ENCODE measurements at places on chromosomes 4 and X. TPM values are rescaled to one million over a fixed set of nuclear protein-coding genes. Genes with fewer than 3 reads are reported as not detected.

The SOWAHD gene
- 1.3 TPM for total RNA-seq

GRCh38 chrX:136147315-136147901, at the start of gene FHL1:
FHL1 (plus strand) TSS chrX:136147533.
- DNase-seq = peak; percentile 62

- DNase-seq = no peak
These were observed 39.7 kb downstream of the IRS4 start for GRCh38 chrX:108696690-108697089.

DNA sequence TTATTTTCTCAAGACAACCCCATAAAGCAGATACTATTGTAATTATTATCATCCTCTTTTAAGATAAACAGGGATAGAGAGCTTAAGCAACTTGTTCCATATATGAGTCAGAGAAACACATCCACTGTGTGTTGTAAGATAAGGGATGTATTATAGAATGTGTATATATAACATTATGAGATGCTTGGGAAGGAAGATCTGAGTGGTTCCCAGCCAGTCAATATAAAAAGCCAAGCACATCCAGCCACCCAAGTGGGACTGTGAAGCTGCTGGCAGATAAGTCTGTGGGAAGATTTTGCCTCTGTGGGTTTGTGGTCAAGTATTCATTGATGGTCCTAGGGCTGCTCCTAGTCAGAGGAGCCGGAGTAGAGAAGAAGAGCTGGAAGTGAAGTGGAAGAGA, 16.5 kb upstream of the BMPR1B start:
- no peak for DNase-seq

DNA sequence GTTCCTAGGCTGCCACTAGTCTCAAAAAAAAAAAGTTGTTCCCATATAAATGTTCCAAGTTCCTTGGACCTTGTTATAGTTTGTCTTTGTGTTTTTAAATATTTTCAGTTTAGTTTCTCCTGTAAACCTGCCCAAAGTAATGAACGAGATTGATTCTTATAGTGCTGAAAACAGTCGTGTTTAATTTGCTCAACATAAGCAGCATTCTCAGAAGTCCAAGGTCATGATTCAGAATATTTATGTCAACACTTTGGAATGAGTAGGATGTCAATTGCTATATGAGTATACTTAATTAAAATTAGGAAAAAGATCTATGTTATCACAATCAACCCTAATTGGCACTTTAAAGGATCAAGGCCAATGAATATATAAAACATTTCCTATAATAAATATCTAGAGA, 510.9 kb downstream of the PPP4R3C start:
- DNase-seq = peak; percentile 0

GRCh38 chr4:65007841-65008439, 598.7 kb upstream of the TECRL start:
- no peak for DNase-seq

- DNase-seq = no peak
These were observed 617 bp upstream of the MRFAP1L1 start for GRCh38 chr4:6710282-6710681.

The KLB gene
- not detected for total RNA-seq

DNA sequence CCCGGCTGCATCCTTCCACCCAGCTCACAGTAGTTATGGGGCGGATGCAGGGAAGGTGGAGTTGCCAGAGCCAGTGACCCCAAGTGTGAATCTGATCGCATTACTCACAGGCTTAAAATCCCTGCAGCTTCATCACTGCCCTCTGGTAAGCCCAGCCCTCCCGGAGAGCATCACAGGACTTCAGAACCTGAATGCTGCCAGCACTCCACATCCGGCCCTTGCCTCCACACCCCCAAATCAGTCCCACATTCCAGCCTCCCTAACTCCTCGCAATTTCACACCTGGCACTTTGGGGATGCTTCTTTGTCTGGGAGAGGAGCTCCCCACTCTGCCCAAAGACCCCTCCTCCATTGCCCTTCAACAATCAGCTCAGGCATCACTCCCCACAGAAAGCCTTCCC, 15.6 kb downstream of the RASL11B start:
- no peak for DNase-seq

- no peak for DNase-seq
These were observed 57.9 kb downstream of the DKK2 start for GRCh38 chr4:106978046-106978774.

DNA sequence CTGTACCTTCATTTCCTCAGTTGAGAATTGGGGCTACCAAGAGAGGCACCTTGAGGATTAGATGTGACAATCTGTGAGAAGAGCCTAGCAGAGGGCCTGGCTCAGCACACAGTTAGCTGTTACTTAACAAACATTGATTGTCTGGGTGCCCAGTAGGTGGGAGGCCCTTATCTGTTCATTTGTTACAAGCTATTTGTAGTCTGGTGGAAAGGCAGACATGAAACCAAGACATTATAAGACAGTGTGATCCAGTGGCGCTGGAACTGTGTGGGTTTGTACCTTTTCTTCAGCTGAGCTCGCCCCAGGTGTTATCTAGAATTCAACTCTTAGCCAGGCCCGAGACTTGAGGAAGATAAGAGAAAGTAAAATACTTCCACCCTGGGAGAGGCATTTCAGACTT, 16.9 kb downstream of the AKAP4 start:
- DNase-seq = no peak

- DNase-seq = no peak
These were observed 158.0 kb downstream of the REPS2 start for GRCh38 chrX:17104433-17104832.

- DNase-seq = no peak
These were observed 26.4 kb downstream of the NELFA start for GRCh38 chr4:1982124-1983052.

DNA sequence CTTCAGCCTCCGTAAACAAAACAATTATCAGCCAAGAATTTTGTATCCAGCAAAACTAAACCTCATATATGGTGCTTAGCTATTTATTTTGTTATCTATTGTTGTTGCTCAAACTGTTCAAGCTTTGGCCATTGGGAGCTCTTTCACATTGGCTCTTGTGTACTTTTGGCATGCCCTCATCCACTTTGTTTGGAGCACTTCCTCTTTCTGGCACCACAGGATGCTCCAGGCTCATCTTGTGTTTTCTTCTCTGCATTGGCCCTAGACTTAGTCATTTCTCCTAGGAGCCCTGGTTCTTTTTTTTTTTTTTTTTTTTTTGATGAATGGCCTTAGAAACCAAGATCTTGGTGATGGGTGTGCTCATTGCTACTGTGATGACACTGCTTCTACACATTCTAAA, 74.5 kb downstream of the DIPK2B start:
- DNase-seq = no peak

DNA sequence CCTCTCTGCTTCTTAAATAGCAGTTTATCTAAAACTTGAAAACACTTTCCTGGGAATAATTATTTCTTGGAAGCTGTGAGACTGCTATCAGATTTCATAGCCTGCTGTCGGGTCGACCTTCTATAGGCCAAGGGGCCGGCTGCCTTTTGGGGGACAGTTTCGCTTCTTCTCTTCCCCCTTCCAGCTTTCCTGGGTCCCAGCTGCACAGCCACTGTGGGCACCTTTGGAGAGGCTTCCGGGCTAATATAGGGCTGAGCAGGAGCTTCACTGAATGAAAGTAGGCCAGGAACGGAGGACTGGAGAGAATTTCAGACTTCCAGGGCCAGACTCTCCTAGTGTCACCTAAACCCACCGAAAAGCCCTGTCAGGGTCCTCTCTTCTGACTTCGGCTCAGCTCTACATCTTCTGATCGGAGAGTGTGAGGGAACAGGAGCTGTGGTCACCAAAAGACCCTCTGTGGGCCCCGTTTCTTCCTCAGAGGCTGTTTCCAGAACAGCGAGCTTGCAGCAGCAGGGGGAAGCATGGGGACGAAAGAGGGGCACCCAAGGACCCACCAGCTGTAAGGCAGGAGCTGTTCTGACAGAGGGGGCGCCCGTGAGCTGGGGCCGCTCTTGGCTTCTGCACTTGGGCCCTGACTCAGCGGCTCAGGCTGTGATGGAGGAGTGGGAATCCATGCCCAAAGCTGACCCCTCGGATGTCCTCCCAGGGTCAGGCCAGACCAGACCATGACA, 620.6 kb downstream of the BCOR start:
- DNase-seq = no peak

The MAP9 gene
- total RNA-seq = 20.1 TPM

The EDA gene
- total RNA-seq = 4.2 TPM

The GABRE gene
- total RNA-seq = 16.6 TPM

The SMARCA1 gene
- total RNA-seq = 34.7 TPM

DNA sequence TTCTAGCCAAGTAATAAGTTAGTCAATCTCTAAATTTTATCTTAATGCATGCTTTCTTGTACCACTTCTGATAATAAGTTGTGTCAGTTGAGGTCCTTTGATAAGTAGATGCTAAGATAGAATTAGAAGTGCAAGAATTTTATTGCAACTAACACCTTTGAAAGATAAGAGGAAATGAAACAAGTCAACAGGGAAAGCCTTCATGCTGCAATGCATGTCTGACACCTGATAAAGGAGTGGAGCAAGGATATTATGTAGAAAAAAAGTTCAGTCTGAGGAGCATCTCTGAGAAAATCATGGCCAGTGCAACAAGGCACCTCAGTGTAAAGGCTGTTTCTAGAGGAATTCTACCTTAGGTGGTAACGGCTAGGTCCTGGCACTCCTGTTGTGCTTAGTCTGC, 210.7 kb upstream of the PPP1R2C start:
- no peak for DNase-seq

The SOWAHB gene
- 5.0 TPM for total RNA-seq

DNA sequence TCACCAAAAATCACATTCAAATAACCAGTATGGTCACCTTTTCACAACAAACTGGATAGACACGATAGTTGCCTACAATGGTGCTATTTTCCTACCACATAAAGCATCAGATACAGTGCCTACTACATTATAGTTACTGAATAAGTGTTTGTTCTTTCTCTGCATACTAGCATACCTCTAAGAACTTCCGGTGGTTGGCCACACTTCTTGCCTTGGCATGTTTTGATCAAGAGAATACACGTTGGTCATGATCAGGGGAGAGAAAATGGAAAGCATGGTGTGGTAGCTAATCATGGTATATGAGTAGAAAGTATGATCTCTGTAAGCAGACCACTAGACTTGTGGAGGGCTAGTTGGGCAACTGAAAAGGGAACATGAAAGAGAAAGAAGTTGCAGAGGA, 322.8 kb upstream of the DIAPH2 start:
- no peak for DNase-seq

The DACH2 gene
- 0.47 TPM for total RNA-seq

The GABRG1 gene
- not detected for total RNA-seq

The SLBP gene
- 30.7 TPM for total RNA-seq

The PCSK1N gene
- 131 TPM for total RNA-seq

DNA sequence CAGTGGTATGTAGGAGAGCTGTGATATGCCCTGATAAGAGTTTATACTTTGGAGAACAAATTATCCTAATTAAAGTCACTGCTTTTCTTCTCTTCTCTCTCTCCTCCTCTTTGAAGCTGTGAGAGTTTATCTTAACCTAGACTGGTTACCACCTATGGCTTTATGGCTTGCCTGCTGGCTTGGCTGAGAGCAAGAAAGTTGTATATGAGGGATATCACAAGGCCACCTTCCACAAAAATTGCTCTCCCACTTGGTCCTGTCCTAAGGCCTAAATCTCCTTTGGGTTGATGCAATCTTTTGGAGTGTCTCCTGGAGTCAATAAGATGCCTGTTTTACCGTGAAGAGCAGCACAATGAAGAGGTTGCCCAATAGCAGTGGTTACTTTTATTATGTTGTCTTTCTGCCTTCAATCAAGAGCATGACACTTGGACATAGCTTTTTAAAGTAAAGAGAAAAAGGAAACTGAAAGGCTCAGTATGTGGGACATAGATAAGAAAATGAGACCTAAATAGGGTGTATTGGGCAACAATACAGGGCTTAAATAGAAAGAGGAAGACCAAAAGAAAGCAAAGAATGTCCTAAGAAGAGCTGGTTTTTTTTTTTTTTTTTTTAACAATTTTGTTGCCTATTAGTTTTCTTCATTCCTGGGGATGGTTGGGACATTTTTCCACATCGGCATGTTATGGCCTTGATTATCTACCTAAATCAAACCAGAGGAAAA, 9.2 kb downstream of the GUCY1A1 start:
- no peak for DNase-seq

The FGF2 gene
- 16.9 TPM for total RNA-seq

The CENPVL1 gene
- not detected for total RNA-seq

The TAF9B gene
- total RNA-seq = 23.3 TPM

The TRAPPC11 gene
- total RNA-seq = 43.1 TPM

The PSMD10 gene
- 32.7 TPM for total RNA-seq

DNA sequence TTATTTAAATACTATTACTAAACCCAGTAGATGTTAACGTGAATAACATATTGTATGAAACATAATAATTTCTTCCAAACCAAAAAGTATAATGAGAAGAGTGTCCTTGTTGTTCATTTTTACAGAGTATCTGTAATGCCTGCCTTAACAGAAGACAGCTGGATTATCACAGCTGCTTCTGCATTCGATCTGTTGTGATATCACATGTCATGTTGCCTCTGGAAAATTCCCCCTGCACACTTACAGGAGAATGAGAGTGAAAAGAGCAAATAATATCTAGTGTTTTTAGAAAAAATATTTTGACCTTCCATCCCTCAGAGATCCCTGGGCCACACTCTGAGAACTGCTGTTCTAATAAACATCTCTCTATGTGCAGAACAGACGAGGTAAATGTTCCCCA, 240.1 kb upstream of the NOCT start:
- DNase-seq = no peak

DNA sequence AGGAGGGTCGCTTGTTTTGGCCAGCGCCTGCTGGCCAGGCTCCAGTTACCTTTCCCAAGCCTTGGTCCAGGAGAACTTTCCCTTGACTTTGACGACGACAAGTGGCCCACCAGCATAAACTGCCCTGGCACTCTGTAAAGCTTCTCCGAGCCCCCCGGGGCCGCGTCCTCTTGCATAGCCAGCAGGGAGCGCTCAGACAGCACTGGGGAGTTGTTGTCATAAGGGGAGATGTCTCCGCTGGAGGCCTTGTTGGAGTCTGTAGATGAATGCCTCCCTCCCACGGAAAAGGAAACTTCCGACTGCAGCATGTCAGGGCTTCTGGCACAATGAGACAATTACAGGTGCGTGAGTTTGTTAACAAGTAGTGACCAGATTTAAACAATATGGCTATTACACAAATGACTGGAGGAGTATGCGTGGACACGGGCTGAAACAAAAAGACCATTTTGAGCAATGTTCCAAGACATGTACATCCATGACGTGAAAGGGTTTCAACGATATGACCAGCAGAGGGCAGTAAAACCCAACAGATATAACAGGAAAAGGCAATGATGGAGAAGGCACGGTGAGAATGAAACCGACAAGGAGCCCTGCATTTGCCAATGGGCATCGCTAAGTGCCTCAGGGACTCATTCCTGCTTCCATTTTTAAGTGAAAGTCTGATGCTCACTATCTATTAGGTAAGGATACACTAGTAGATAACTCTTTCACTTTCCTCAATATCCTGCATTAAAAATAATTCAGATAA, 33.0 kb downstream of the HCCS start:
- DNase-seq = peak; percentile 89
